ENCODE measurements at places on chromosomes 13 and 19.
A peak's percentile ranks its signal among the peaks of the same experiment; 100 is the strongest.

- H3K27ac ChIP-seq: peak overlapping the region; percentile 89
- peak; percentile 67 for DNase-seq
- no peaks in the 10 kb centered on the region for H3K27me3 ChIP-seq
- peak overlapping the region; percentile 67 for H3K4me3 ChIP-seq
Measured at GRCh38 chr19:18023622-18024251, 15.8 kb downstream of the ARRDC2 start.

DNA sequence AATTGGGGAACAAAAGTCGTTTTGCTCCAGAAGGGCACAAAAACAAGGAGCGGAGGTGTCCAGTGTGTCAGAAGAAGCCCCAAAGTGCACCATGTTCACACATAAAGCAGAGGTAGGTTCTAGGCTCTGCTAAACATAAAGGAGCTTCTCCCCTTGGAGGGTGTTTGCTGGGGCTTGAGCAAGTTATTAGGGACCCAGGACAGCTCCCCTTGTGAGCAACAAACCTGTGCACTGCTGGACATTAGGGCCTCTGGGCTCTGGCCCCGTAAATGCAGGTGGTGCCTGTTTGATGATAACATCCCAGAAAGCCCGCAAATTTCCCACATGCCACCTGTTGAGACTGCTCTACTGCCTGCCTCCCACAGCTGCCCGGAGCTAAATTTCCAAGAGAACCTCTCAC, 10.8 kb downstream of the RCN3 start:
- H3K27ac ChIP-seq: no peak overlapping the region
- H3K4me3 ChIP-seq: no peak overlapping the region
- H3K27me3 ChIP-seq: peaks cover 2% of the 10 kb centered on the region
- peaks cover 15% of the 10 kb centered on the region for H3K4me1 ChIP-seq
- DNase-seq: no peak
- H3K36me3 ChIP-seq: peaks cover 2% of the 10 kb centered on the region

DNA sequence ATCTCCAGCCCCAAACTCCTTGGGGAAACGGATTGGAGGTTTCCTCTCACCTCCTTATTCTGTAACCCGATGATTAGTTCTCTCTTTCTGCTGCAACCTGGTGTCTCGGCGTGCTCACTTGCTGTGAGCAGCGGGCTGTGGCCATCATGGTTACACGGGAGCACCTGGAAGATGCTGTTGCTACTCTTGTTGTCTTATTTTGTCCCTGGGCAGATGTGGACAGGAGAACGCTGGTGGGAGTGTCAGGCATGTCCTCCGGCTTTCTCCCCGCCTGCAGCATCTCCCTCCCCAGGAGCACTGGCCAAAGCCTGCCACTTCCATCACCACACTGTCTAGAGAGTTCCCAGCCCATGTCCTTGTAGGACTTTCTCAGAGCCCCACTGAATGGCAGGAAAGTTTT, 211.8 kb upstream of the ZNF536 start:
- peaks cover 3% of the 10 kb centered on the region for H3K27me3 ChIP-seq

DNA sequence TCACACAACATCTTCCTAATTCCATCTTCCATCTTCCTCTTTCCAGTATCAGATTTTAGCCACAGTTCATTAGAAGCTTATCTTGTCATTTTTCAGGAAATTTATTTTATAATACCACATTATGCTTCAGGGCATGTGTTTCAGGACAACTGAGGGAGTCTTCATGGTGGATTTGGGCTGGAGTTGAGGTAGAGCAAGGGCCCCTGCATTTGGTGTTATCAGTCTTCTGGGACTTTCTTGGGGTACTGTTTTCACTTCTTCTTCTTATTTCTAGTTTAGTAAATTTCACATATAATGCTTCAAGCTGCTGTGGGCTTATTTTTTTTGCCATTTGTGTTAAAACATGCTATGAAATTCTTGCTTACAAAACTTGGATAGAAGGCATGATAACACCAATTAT, 188.7 kb downstream of the LHFPL6 start:
- H3K27me3 ChIP-seq: peaks cover 12% of the 10 kb centered on the region
- no peak for DNase-seq
- H3K27ac ChIP-seq: no peak overlapping the region
- H3K4me1 ChIP-seq: peaks cover 1% of the 10 kb centered on the region
- H3K4me3 ChIP-seq: no peak overlapping the region

DNA sequence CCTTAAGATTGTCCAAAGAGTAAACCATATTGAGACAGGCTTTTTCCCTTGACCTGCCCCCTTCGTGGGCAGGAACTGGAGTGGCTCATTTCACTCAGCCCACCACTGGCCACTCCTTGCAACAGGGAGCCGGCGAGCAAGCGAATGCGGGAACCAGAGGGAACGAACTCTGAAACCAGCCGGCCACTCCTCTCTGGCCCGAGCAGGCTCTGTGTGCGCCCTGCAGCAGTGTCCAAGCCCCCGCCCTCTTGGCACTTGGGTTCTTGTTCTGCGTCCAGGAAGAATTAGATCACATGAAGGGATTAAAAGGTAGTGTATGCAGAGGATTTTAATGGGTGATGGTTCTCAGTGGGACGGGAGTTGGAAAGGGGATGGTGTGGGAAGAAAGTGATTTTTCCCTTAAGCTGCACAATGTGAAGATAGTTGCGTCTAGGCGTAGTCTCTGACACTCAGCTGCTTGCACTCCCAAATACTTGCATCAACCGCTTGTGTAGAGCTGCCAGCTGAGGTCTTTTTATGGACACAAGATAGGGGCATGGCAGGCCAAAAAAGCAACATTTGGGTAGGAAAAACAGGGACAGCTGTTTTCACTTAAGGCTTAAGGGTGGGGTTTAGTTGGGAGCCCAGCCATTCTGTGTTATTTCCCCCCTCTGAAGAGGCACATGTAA, 1209.7 kb upstream of the PCDH20 start:
- no peaks in the 10 kb centered on the region for H3K36me3 ChIP-seq
- no peak for DNase-seq
- H3K27ac ChIP-seq: no peak overlapping the region
- no peak overlapping the region for H3K4me3 ChIP-seq
- no peaks in the 10 kb centered on the region for H3K4me1 ChIP-seq
- no peaks in the 10 kb centered on the region for H3K27me3 ChIP-seq

- no peaks in the 10 kb centered on the region for H3K27me3 ChIP-seq
- H3K4me3 ChIP-seq: no peak overlapping the region
- no peak for DNase-seq
- no peak overlapping the region for H3K27ac ChIP-seq
- H3K36me3 ChIP-seq: no peaks in the 10 kb centered on the region
Measured at GRCh38 chr13:84096216-84096615, 213.9 kb upstream of the SLITRK1 start.

All from activated naive CD8-positive, alpha-beta T cell treated with anti-CD3 and anti-CD28 coated beads, Interleukin-2, amount 50 U/mL, for 24 hours (primary cell).